ENCODE measurements at places on chromosomes 16 and 17.

GRCh38 chr16:79090966-79091365 lies 509.6 kb downstream of the MAF start:
- DNase-seq = no peak

DNA sequence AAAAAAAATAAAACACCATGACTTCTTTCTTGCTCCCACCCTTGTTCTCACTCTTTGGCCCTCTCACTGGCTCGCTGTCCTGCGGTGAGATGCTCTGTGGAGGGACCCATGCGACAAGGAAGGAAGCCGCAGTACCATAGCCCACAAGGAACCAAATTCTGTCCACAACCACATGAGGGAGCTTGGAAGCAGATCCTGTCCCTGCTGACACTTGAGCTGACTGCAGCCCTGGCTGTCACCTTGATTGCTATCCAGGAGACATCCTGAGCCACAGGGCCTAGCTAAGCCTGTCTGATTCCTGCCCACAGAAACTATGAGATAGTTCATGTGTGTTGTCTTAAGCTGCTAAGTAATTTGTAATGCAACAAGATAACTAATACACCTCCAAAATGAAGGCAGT lies 4.8 kb upstream of the MT2A start:
- no peak for DNase-seq

DNA sequence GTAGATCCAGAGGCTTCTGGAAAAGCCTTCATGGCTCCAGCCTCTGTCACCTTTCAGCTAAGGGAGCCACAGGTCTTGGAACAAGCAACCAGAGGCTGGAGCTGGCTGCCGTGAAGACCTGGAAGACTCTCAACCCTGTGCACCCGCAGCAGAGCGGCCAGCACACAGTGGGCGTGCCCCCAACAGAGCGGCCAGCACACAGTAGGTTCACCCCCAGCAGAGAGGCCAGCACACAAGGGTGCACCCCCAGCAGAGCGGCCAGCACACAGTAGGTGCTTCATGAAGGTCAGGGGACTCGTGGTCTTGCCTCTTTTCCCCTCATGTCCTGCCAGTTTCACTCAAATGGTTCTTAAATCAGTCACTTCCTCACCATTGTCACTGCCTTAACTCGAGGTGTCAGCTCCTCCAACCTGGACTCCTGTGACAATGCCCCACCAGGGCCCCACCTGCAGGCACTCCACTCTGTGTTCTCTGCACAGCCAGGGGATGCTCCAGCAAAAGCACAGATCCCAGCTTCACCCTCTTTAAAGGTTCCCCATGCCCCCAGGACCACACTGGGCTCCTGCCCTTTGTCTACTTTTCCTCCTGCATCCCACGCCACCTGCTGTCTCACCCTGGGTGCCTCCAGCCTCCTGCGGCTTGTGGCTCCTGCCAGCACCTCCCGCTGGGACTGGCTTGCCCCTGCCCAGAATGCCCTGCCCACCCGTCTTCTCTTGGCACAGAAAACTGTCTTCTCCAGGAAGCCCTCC lies 42.4 kb upstream of the DOC2B start:
- no peak for DNase-seq

- no peak for DNase-seq
These were observed 25.3 kb downstream of the MEOX1 start for GRCh38 chr17:43636426-43636825.

DNA sequence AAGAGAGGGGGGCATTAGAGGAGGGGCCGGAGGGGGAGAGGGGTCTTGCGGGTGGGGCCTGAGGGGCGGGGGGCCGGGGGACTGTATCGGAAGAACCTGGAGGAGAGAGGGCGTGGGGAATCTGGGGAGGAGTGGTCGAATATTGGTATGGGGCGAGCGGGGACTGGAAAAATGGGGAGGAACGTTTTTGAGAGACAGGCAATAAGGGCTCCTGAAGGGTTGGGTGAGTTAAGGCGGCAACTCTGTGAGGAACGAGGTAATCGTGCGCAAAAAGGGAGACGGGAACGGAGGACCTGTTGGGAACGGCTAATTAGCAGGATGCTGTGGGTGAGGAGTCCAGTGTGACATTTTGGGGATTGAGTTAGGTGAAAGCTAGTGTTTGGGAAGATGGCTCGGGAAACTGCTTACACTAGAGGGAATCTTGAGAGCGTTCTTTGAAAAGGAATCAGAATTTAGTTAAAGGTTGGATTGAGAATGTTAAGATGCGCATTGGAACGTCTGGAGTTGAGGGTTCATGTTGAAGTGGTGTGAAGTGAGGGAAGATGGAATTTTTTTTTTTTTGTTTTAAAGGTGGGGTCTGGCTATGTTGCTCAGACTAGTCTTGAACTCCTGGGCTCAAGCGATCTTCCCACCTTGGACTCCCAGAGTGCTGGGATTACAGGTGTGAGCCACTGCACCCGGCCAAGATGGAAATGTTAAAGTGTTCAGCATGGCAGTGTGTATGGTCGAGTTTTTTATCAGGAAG lies 662 bp downstream of the WIPF2 start:
- DNase-seq = no peak

- no peak for DNase-seq
These were observed 1.8 kb upstream of the NUBP1 start for GRCh38 chr16:10741844-10742243.

DNA sequence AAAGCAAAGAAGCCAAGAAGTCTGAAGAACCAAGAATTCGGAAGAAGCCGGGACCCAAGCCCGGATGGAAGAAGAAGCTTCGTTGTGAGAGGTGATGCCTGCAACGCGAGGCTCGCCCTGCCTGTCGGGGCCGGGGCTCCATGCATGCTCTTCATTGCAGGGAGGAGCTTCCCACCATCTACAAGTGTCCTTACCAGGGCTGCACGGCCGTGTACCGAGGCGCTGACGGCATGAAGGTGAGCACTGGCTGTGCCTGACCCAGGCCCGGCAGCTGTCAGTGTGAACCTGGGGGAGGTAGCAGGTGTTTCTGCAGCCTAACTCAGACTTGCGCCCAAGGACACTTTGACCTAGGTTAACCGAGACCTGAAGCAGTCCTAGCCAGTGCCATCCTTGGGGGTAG lies 12.0 kb downstream of the ZNF276 start:
- DNase-seq = no peak

- DNase-seq = peak; percentile 51
These were observed 661 bp upstream of the ALOXE3 start for GRCh38 chr17:8118769-8119580.

DNA sequence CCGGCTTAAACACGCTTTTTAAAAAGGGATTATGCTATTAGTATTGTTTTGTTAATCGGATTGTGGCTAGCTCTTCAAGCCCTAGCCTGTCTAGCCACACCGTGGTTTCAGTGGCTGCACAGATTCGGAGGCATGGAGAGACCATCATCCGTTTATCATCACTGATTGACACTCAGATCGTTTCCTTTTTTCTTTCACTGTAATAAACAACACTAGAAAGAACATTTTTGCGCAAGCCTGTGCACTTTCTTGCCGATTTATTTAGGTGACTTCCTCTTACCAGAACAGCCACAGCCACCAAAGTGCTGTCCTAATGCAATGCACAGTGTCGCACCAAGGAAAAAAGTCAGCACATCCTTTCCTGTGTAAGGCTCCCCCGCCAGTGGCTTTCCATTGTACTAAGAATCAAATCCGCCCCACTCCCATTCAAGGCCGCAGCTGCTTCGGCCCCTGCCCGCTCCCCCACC lies 78.2 kb downstream of the CRISPLD2 start:
- no peak for DNase-seq

Measured in stimulated activated CD8-positive, alpha-beta memory T cell treated with anti-CD3 and anti-CD28 coated beads, Interleukin-7, amount 100 ng/mL, for 1 hour (primary cell).